ENCODE measurements at places on chromosomes 3 and 15.

DNA sequence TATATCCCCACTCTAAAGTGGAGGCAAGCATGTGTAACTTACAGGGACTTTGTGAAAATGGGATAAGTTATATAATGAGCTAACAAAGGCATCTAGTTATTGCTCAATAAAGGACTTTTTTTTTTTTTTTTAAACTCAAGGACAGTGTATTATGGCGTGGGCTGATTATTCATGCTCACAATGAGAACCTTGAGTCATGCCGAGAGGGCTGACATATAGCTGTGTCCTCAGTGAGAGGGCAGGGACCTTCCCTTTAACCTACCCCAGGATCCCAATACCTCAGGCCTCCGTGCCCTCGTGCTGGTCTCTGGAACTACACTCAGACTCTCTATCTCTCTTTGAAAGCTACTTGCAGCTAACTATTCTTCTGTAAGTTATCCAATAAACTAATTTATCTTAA lies 319.9 kb upstream of the ICE2 start:
- DNase-seq, result peak; percentile 16

DNA sequence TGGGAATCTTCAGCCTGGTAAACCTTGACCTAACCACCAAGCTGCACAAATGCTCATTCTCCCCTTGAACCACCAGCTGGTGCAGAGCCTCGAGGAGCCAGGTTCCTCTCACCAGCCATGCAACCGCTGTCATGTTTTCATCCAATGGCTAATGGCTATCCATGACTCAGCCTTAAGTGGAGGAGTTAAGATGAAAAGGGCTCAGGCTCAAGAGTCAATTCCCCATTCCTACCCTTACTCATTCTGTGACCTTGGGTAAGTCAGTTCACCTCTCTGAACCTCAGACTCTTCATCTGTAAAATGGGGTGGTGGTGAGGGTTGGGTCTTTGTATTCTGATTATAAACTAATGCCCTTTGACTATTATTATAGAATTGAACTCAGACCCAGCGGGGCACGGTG lies 515.6 kb downstream of the SHQ1 start:
- no peak for DNase-seq

DNA sequence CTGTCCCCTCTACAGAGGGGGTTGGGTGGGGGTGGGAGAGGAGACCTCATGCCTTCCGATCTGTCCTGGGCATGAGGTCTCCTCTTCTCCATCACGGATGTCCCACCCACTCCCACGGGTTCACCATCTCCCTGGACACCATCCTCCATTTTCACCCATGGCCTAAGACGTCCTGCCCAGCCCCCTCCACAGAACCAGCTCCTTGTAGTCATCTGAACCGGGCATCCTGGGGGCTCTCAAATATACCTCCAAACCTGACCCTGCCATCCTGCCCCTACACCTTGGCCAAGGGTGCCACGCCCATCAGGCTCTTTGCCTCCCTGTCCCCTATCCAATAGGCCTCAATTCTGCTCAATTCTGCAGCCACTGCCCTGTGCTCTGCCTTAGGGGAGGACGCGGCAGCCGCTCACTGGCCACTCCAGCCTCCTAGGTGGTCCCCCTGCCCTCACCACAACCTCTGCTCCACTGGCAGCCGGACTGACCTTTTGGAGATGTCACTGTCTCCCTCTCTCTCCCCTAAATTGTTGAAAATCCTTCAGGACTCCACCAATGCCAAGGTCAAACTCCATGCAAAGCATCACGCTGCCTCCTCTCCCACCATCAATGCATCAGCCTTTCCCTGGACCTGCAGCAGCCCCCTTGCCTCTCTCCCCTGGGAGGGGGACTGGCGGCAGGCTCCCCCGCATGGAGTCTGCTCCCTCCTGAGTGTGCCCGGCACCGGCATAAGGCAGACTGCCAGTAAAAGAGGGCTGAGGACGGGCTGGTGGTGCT lies 9.4 kb upstream of the ANPEP start:
- DNase-seq, result no peak

DNA sequence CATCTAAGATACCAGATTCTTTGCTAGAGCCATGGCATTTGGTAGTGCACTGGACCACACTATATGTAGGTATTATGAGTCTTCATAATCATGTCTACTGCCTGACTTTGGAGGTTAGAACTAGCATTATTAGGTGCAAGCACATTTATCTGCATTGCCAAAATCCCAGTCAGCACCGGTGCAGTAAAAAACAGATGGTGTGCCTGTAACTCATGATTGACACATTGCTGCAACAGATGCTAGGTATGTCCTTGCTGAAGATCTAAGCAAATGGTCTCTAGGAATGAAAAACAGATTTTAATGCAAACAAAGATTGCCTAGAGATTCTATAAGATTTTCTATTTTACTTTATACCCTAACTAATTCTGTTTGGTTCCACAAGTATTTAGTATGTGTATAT lies 47.7 kb downstream of the MYO5A start:
- DNase-seq, result no peak

- no peak for DNase-seq
Observed at GRCh38 chr15:47507221-47507985, 209.9 kb upstream of the SEMA6D start.

GRCh38 chr15:60895986-60896385 lies 333.1 kb downstream of the RORA start:
- no peak for DNase-seq
